ENCODE measurements at places on chromosomes 7 and 10.

DNA sequence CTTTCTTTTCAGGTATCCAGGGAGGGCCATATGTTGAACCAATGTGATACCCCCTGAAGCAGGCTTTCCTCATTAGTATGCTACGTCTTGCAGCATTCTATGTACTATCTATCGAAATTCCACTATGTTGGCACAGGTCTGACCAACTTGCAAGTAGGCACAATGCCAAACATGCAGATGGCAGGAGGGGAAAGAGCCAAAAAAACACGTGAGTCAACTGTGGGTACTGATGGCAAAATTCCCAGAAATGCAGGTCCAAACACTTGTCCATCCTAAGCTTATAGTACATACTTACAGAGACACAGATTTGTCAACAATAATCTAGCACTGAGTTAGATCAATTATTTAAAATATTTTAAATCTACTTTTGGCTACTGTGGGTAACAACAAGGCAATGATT, 394.9 kb downstream of the DGKB start:
- no peak for DNase-seq

DNA sequence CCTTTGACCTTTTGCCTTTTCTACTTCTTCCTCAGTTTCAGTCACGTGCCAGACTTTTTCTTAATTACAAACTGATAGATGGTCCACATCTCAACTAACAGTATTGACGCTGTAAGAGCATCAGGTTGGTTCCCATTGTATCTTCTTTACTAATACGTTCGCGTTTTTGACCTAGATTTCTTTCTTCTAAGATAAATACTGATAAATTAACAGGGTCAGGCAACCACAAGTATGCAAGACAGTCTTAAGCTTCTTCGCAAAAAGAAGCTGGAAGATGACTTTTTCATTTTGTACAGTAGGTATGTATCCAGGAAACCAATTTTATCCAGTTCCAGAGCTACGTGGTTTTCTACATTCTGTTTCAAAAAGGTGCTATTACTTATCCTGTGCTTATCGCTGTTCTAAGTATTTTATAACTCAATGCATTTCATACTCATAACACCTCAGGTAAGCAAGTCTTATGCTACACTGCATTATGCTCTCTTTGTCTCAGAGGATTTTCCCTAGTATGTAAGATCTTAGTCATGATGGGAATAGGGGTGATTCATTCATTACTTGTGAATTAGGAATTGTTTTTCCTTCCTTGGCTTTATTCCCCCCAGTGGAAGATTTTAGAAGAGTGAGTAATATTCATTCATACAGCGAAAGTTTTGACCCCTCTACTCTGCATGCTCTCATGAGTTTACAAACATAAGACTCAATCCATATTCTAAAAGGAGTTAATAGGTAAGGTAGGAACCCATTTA, 955 bp downstream of the DUS4L start:
- DNase-seq: no peak

GRCh38 chr10:30812018-30812851, 182.7 kb upstream of the LYZL2 start:
- no peak for DNase-seq

DNA sequence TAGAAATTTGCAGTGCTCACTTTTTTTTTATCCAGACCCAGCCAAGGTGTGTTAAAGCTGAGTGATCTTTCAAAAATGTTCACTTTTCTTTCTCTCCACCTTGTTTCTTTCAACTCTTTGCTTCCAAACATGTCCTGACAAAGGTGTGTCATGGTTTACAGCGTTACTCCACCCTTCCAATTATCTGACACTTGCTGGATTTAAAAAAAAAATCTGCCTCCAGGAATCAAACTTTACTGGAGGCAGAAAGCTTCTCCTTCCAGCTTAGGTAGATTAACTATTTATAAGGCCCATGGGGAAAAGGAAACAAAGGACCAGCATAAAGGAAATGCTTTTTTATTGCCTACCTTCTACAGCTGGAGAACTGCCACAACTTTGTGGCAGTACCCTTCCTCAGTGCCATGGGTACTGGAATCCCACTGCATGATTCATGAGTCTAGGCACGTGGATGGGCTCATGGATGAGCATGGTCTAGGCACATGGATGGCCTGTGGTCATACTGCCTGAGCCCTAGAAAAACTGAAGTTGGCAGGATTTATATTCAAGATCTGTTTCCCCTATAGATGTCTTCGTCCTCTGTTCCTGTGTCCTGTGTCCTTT, at the start of gene COL17A1:
Gene COL17A1 (minus strand): TSS at position 80 of the 600 bp plus-strand sequence. CDS start 5,207 bp downstream, outside the sequence.
- no peak for DNase-seq

DNA sequence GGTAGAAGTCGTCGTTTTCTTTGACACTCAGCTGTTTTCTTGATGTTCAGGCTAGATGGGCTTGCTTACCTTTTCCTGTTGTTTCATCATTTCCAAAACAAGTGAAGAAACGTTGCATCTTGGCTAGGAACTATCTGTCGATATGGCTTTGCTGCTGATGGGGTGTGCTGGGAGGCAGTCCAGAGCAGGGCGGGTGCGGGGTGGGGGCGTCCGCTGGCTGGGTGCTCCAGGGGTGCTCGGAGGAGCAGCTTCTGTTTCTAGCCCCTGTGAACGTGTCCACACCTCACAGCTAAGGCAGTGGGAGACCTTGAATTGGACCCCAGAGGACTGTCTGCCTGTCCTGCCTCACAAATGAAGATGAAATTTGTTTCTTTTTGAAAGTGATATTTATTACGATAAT, 7.6 kb upstream of the SUN1 start:
- DNase-seq: no peak

GRCh38 chr10:113709221-113709838, 29.6 kb downstream of the CASP7 start:
- no peak for DNase-seq

GRCh38 chr10:8059191-8059936, 4.9 kb downstream of the GATA3 start:
- DNase-seq: no peak

DNA sequence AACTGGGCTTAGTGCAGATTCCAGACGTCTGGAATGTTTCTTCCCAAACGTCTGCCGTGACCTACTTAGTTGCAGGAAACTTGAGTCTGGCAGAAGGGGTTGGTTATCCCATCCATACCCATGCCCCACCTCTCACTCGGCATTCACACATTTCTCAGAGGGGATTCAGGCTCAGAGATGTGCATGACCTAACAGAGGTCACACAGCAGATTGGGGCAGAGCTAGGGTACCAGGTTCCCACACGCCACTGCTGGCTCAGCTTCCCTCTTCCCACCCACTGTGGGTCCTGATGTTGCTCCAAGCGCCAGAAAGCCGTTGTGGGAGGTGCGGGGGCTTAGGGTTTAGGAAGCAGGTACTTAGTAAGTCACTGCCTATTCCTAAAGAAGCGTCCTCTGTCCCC, 3.0 kb downstream of the UCMA start:
- DNase-seq: no peak

- DNase-seq: peak; percentile 53
These were observed at the start of gene PCLO for GRCh38 chr7:83162402-83163256. Gene PCLO (minus strand): TSS chr7:83162884. CDS start chr7:83162592, 292 bp downstream.

GRCh38 chr10:66564287-66564686, 361.5 kb upstream of the LRRTM3 start:
- no peak for DNase-seq

- DNase-seq: no peak
These were observed 24.6 kb upstream of the WNT2 start for GRCh38 chr7:117347480-117347879.

DNA sequence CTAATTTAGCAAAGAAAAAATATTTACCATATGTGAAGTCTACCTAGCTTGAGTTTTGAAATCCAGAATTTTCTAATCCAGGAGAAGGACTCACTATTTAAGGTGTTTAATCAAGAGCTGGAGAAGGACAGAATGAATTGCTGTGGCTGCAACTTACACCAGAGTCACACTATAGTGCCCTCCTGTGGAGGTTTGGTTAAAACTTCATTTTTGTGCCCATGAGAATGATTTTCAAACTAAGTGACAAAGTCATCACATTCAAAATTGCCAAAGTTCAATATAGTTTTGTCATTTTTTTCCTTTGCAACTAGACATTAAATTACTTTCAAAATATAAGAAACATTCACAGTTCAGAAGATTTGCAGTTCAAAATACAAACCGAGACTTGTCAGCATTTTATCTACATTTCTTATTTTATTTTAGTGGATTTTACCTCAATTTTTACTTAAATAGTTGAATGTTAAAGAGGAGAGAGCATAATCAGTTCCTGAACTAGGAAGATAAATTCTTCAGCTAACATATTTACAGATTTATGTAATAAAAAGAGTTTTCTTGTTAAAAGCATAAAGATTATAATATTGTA, 70.7 kb downstream of the CABCOCO1 start:
- peak; percentile 33 for DNase-seq

GRCh38 chr10:21662635-21663034, 128.6 kb downstream of the MLLT10 start:
- DNase-seq: no peak

DNA sequence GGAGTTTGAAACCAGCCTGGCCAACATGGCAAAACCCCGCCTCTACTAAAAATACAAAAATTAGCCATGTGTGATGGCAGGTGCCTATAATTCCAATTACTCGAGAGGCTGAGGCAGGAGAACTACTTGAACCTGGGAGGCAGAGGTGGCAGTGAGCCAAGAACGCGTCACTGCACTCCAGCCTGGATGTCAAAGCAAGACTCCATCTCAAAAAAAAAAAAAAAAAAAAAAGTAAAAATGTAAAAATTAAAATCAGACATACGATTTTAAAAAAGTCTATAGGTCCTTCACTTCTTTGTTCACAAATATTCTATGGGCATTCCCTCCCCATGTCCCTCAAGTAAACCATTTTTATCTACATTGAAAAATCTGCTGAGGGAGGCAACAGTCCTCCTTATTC, 34.9 kb upstream of the TLL2 start:
- no peak for DNase-seq

DNA sequence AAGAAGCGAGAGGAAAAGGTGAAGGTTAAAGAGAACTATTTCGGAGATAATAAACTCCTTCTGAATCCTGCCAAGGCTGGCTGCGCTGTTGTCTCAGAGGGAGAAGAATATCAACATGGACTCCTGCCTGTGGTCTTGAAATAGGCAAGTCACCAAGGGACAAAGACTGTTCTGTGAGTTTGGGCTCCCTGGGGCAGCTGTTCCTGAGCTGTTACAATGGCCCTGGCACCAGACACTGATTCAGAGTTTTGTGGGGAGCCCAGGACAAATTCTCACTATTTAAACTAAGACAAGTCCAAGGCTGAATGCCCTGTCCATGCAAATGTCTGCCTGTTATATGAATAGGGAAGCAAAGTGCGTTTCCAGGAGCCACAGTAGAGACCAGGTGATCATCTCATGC, 81.4 kb downstream of the PRPF18 start:
- DNase-seq: no peak

GRCh38 chr10:26647602-26648244, 49.8 kb upstream of the PDSS1 start:
- no peak for DNase-seq

DNA sequence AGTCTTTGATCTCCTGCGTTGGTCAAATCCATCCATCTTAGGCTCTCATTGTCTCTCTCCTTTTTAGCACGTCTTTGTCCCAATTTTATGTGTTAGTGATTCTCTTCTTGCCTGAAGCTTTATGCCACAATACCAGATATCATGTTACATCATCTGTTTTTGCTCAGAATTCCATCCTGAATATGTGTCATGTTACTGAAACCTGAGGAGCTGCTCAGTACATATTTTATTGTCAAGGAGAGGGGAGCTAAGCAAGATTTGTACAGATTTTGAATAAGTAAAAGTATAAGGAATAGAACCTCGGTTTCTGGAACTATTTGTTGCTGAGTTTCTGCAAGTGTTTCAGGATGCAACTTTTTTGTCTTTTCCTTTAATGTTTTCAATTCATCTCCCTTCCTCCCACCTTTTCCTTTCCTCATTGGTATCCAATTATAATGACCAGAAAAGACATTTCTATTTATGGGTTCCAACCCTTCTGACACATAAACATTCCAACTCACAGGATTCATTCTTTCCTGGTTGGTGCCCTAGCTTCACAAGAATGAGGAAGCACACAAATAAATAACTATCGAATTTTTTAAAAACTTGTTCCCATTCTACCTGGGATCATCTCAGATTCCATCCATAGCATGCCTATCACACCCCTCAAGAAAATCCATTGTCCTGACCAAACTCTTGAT, 291.8 kb downstream of the CRPPA start:
- no peak for DNase-seq

GRCh38 chr7:94540428-94540827, 30.8 kb downstream of the CASD1 start:
- DNase-seq: no peak

DNA sequence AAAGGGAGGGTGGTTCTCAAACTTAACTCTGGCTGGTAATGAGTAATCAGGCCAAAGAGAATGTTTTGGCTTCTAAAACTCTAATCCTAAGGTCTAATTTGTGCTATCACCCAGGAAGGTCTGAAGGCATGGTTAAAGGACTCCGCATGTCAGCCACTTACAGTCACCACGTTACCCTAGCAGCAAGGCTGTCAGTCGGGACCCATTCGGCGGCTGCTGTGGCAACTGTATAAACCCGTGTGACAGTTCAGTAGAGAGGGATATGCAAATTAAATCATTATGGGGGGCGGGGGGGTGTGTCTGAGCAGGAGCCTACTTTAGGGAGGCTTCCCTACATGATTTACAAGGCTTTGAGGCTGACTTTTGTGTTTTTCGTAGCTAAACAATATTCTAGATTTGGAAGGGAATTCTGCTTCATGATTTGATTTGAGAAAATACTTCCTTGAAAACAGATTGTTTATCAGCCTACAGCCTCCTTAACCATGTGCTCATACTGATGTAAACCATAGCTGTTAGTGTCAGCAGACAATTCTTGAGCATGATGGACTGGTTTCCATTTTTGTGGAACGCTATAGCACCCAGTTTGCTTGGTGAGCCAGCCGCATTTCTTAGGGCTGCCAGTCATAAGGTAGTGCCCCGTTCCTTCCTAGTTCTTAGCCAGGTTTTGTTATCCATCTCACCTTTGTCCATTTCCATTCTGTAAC, 284.4 kb downstream of the USP6NL start:
- no peak for DNase-seq

DNA sequence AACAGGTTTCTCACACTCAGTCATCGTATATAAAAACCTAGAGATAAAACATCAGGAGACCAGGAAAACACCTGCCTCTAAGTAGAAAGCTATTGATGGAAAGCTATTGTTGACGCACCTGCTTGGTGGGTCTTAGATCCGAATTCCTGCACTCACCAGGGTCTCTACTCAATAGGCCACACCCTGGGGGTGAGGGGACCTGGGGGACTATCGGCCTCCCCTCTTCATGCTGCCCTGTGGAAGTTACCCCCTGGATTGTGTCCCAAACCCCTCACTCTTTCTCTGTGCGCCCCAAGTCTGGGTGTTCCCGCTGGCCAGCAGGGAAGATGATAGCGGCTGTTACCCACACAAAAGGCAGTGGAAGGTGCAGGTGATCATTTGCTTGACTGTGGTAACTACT, 313.0 kb downstream of the WDR37 start:
- no peak for DNase-seq

DNA sequence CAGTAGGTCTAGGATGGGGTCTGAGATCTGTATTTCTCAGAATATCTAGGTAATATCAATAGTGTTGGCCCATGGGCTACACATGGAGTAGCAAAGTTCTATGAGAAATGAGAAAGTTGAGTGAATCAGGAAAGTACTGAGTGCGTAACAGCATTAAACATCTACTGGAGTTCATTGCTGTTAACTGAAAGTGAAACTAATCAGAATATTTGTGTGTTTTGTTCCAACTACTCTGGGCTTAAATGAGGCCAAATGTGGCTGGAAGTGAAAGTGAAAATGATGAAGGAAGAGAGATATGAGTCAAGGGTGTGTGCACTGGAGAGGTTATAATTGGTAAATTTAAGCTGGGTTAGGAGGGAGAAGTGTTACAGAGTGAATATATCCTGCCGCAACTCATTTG, 46.5 kb downstream of the TMEM106B start:
- DNase-seq: peak; percentile 7

Data from HepG2 (cell line).